Activated CD4-positive, CD25-positive, alpha-beta regulatory T cell treated with anti-CD3 and anti-CD28 coated beads, Interleukin-2, amount 50 U/mL, for 72 hours (primary cell): ENCODE measurements at places on chromosomes 2 and 18.

DNA sequence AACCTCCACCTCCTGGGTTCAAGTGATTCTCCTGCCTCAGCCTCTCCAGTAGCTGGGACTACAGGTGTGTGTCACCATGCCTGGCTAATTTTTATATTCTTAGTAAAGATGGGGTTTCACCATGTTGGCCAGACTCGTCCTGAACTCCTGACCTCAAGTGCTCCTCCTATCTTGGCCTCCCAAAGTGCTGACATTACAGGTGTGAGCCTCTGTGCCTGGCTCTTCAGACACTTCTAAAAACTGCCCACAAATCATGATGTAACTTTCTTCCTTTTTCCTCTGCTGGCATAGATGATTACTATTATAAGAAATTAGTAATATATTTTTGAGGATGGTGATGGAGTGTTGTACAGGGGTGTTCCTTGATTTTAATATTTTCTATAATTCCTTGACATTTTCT, 6.0 kb downstream of the OSBPL6 start:
- DNase-seq: no peak

DNA sequence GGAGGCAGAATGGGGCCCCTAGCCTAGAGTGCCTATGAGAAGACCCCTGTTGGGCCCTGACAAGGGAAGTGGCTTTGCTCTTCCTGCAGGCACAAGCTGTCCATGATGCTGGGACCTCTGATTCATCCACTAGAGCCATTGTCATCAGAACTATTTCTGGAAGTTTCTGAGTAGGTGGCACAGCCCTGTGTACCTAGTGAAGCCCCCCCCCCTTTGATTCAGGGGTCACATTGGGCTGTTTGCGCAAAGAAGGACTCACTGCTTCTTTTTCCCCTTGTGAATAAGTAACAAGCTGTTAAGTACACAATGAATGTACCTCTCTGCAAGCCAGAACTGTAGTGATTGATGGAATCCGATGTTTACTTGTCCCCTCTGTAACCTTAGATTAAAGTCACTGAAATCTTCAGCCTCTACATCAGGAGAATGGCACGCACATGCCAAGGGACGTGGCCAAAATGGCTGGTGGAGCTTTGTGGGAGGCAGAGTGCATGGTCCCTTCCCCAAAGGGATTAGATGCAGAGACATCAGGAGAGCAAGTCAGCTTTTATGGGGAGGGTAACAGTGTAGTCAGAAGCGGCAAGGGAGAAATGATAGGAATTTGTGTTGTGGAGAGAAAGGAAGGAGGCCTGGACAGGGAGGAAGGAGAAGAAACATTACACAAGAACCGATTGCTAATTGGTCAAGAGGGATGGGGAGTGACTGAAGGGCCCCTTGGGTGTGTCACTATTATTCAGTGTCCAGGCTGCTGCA, 267.6 kb upstream of the RAB12 start:
- no peak for DNase-seq

- no peak for DNase-seq
Measured at GRCh38 chr2:120977582-120978358, 242.1 kb downstream of the GLI2 start.

- DNase-seq: no peak
Measured at GRCh38 chr18:74411475-74411874, 45.6 kb downstream of the DIPK1C start.

DNA sequence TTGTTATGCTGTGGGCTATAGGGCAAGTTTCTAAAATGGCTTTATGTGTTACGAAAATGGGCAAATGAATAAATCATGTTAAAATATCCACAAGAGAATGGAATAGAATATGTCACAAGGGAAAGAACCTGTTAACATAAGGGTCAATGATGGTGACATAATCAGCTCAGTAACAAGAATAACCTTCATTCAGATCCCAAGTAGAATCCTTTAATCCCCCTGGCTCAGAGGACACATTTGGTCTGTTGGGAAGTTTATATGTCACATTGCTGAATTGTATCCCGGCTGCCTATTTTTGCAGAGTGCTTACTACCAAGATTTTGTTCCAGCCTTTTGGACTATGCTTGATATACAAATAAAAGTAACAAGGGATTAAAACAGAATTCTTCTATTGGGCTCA, 13.1 kb upstream of the LGALSL start:
- DNase-seq: no peak

DNA sequence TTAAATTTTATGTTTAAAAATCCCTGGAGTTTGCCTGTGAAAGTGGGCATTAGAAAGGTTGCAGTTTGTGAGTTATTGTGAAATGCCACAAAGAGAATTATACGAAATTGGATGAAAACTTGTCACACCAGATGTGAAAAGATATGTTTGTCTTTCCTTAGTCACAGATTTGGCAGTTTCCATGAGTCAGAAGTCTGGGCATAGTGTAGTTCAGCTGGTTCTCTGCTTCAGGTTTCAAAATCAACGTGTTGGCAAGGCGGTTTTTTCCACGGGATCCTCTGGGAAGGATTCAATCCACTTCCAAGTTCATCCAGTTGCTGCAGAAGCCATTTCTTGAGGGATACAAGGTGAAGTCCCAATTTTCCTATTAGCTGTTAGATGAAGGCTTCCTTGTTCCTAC, 658.0 kb upstream of the CDH2 start:
- DNase-seq: no peak

- DNase-seq: no peak
Measured at GRCh38 chr2:240451791-240452461, 16.5 kb downstream of the GPC1 start.

- DNase-seq: no peak
Measured at GRCh38 chr18:79199691-79200374, 130.6 kb downstream of the ATP9B start.

- DNase-seq: no peak
Measured at GRCh38 chr2:166944909-166945308, 56.6 kb downstream of the XIRP2 start.

- DNase-seq: no peak
Measured at GRCh38 chr18:37653618-37654017, 88.0 kb upstream of the CELF4 start.

GRCh38 chr2:28624793-28625701, 126.6 kb upstream of the PPP1CB start:
- peak; percentile 69 for DNase-seq

- no peak for DNase-seq
Measured at GRCh38 chr2:209549589-209549988, 125.7 kb downstream of the MAP2 start.

DNA sequence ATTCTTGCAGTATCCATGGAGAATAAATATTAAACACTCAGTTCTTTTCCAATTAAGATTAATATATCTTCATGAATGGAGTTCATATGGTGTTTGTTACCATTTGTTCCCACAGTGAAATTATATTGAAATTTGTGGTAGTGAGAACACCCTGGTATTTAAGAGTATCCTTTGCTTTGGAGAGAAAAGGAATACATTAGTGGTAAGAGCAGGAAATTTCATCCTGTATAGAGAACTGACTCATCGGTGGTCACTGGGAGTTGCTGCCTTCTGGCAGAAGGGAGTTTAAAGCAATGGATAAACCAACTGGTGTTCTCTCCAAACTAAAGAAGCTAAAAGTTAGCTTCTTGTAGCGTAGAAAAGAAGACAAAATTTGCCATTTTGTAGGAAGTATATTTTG, 107.3 kb downstream of the MYO1B start:
- DNase-seq: no peak

DNA sequence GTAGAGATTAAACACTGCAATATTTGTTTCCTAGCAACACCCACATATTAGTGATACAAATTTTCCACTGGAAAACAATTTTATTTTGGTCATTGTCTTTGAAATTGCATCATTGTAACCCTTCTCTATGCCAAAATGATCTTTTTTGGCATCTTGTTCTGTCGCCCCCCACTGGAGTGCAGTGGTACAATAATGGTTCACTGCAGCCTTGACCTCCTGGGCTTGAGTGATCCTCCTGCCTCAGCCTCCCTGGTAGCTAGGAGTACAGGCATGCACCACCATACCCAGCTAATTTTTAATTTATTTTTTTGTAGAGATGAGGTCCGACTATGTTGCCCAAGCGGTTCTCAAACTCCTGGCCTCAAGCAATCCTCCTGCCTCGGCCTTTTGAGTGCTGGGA, 117.4 kb downstream of the PIK3C3 start:
- DNase-seq: no peak

DNA sequence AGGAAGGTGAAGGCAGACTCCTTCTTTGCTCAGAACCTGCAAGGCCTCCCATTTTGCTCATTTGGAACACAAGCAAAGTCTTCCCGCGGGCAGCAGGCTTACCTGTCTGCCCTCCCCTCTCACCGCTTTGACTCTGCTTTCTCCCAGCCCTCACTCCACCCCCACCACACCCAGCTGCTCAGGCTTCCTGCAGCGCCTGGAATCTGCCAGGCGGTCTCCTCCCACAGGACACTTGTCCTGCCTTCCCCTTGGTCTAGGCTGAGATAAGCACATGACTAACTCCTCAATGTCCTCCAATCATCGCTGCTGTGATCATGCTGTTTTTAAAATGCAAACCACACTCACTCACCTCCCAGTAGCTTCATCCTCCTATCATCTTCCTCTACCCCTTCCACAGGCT, 430.0 kb downstream of the ZNF516 start:
- DNase-seq: no peak

- no peak for DNase-seq
Measured at GRCh38 chr2:9991829-9992273, 40.4 kb downstream of the GRHL1 start.

- DNase-seq: no peak
Measured at GRCh38 chr2:144015036-144015435, 504.9 kb downstream of the ZEB2 start.

GRCh38 chr18:6546229-6546628, 131.5 kb upstream of the L3MBTL4 start:
- DNase-seq: no peak

DNA sequence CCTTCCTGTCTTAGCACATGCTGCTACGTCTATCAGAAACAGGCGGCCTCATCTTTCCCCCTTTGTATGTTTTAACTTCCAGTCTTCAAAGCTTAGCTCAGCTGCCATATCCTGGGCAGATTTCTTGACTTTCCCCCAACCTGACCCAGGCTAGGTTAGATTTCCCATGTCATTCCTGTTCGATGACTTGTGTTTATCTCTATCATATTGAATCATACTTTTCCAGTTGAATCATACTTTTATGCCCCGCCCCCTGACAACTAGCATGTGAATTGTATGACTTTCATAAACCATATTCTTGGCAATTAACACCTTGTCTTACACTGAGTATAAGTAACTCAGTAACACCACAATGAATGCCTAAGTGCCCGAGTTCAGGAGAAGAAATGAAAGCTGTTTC, 128.3 kb downstream of the CYRIA start:
- DNase-seq: no peak

GRCh38 chr2:32680942-32681341, 53.1 kb downstream of the TTC27 start:
- no peak for DNase-seq

- DNase-seq: peak; percentile 38
Measured at GRCh38 chr2:152335016-152335725, at the start of gene FMNL2. FMNL2 (plus strand) TSS chr2:152335174.

GRCh38 chr18:50614838-50615237, 55.0 kb downstream of the MAPK4 start:
- DNase-seq: no peak

- no peak for DNase-seq
Measured at GRCh38 chr2:237568121-237568660, 1.8 kb downstream of the PRLH start.

DNA sequence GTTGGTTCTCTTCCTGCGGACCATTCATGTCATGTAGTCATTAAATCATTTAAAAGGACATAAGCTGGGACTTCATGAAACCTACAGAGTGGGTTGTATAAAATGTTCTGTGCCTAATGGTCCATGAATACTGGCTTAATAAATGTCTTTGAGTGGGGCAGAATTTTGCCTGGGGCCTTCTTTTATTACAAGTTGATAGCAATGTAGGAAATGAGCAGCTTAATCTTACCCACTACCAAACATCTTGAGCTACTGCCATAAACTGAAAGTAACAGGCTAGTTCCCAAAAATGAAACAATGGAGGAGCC, 130.9 kb downstream of the TMEM17 start:
- DNase-seq: no peak

DNA sequence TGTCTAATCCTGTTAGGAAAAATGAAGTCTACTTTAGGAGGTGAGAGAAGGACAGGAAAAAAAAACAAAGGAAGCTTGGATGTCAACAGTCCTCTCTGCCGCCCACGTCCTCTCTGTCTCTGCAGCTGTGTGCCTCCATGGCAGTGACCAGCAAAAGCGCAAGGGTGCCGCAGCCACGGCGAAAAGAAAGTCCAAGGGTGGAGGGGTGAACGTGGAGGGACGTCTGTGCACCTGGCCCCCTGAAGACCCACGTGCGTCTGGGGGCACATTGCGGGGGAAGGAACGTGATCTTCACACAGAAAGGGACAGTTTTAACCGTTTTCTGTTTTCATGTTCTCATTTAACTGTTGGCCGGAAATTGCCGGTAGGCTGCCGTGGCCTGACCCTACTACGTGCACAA, 152.7 kb downstream of the MBP start:
- DNase-seq: no peak

GRCh38 chr2:109460553-109461324, 153.0 kb downstream of the SEPTIN10 start:
- DNase-seq: no peak

DNA sequence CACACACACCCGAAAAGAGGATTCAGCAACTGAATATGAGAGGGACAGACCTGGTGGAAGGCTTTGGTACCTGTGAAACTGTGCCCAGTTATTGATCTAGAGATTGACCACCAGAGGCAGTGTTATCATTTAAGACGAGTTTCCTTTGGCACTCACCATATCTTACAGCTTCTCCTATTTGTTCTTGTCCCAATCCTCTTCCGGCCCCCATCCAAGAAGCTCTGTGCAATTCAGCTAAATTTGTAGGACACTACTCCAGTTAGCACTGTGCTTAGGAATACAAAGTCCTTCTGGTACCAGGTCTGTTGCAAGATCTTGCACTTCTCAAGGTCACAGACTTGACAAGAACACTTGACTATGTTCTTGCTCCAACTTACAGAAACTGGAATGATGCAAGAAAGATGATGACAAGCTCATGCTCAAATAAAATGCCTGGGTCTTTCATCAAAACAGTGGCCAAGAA, 177.7 kb downstream of the TMEM247 start:
- no peak for DNase-seq

DNA sequence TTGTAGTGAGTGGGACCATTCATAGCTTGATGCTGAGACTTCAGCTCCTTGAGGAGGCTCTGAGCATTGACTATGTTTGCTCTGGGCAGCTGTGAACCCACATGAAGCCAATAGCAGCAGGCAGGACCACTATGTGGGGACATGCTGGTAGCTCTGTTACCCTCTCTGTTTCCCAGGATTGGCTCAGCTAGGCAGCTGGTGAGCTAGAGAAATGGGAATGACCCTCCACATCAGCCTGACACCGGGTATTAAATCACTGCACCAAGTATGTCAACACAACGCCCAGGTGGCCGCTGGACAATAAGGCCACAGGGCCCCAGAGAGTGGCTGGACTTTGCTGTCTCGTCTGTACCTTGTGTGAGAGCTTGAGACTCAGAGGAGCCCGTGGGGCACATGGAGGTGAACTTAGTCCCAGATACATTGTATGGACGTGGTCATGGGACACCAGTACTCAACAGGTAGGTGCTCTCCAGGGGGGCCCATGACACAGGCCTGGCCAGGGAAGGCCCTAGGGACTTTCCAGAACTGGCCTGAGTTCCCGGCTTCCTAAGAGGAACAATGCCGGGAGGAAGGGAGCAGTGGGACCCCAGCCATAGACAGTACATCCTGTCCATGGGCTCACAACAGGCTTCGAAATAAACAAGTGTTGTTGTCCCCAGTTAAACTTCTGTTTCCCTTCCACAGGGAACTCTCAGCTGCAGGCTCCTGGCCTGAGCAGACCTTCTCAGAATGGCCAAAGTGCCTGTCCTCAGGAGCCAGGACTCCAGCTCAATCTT, 35.2 kb downstream of the HS1BP3 start:
- no peak for DNase-seq
